ENCODE measurements at places on chromosomes 4 and X. TPM values are rescaled to one million over a fixed set of nuclear protein-coding genes. Genes with fewer than 3 reads are reported as not detected.

CXorf65 gene
- not detected for total RNA-seq

FAM9B gene
- total RNA-seq, result 0.06 TPM

AREG gene
- total RNA-seq, result 95.8 TPM

PRDM5 gene
- total RNA-seq, result 16.5 TPM

DNA sequence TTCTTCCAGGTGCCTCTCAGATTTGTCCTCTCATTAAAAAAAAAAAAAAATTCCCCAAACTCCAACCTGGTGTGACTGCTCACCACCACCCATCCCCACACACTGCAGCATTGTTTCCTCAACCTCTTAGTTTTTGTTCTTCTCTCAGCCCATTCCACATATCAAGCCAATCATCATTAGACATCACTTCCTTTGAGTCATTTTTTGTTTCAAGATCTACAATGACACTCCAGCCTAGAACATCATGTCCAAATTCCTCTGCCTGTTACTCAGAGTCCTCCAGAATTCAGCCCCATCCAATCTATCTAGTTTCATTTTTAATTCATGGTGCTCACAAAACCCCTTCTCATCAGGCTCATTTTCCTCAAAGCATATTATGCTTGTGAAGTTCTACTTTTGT lies 262.5 kb upstream of the TEX13A start:
- peak; percentile 88 for DNase-seq

- no peak for DNase-seq
Observed at GRCh38 chr4:185902654-185903053, 90.7 kb upstream of the SORBS2 start.

DNA sequence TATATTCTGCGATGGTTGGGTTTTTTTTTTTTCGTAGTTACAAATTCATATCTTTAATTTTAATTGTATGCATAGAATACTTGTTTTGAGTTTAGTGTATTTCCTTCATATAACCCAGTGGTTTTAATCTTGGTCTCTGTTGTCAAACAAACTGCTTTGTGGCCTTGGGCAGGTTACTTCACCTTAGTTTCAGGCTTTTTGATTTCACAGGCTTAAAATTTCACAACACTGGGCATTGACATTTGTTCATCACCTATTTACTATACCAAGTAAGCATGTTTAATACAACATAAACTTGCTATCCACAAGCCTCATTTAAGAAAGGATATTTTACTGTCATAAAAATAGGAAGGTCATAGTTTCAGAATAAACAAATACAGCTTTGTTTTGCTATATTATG lies 14.7 kb downstream of the RAPGEF2 start:
- no peak for DNase-seq

ASB9 gene
- total RNA-seq, result 4.2 TPM

GRCh38 chr4:88646528-88647280 lies 50.9 kb downstream of the NAP1L5 start:
- DNase-seq, result no peak

ZDHHC15 gene
- 3.6 TPM for total RNA-seq

PRSS12 gene
- 8.2 TPM for total RNA-seq

DNA sequence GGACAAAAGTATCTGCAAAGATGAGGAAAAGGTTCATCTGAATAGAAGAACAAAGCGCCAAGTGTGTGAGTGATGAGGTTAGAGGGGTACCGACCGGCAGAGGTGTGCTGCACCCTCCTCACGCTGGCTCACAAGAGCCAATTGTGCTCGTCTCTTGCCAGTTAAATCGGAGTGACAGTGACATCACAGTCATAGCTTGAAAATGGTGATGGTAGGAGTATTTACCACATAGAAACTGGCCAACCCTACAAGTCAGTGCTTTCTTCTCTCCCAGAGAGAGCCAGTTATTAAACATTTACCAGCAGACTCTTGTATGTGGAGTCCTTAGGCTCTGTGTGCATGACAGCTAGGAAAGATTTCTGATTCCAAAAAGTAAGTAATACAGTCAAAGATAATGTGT lies 32.4 kb downstream of the CLDN22 start:
- DNase-seq, result no peak

- no peak for DNase-seq
Observed at GRCh38 chr4:71411981-71412380, 73.2 kb downstream of the SLC4A4 start.

BMP3 gene
- under 0.01 TPM for total RNA-seq

DNA sequence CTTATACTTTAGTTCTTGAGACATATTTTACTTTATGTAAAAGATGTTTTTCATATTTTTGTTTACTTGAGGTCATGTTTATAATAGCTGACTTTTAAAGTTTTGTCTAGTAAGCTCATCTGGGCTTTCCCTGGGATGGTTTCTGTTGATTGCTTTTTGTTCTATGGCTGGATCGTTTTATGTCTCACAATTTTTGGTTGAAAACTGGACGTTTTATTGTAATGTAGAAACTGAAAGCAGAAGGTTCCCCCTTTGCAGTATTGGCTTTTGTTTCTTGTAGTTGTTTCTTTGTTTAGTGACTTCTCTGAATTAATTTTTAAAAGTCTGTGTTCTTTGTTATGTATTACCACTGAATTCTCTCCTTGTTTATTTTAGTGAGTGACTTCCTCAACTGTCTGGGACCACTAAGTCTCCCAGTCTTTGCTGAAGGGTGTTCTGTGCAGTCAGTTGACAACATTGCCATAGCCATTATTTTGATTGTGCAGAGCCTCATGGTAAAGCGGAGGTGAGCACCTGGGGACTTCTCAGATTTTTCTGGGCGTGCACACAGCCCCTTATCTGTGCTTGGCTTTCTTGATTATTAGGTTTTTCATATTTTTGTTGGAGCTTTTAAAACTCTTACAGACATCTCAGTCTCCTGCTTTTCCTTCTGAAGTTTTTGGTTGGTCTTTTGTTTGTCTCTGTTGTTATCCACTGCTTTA lies 31.0 kb downstream of the KDM6A start:
- DNase-seq, result no peak

RASL11B gene
- total RNA-seq, result 0.32 TPM

- DNase-seq, result no peak
Observed at GRCh38 chr4:139438141-139438540, 15.8 kb upstream of the RAB33B start.

IL9R gene
- total RNA-seq, result not detected

SSX1 gene
- total RNA-seq, result not detected

NR3C2 gene
- 2.1 TPM for total RNA-seq

DNA sequence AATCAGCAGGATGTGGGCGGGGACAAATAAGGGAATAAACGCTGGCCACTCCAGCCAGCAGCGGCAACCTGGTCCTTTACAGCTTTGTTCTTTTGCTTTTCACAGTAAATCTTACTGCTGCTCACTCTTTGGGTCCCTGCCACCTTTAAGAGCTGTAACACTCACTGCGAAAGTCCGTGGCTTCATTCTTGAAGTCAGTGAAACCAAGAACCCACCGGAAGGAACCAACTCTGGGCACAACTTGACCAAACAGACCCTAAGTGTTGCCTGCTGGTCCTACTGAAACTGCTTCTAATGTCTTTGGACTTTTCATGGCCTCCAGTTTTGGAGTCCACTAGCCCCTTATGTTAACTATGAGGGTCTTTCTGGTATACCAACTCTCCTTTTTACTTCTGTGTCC lies 566.2 kb upstream of the IGFBP7 start:
- no peak for DNase-seq

DNA sequence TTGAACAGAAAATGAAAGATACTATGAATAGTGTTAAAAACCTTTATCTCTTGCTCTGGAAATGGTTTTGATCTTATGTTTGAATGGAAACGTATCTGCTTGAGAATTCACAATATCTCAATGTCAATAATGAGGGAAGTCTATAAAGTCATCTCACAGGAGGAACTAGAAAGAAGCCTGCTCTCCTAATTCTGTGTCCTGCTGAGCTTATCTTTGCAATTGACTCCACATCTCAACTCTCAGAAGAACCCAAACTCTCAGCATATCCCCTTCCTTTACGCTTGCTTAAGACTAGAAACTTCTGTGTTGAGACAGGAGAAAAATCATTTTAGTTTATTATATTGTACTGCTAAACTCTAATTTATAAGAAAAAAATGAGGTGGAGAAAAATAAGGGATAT lies 8.3 kb upstream of the PF4V1 start:
- no peak for DNase-seq

- peak; percentile 19 for DNase-seq
Observed at GRCh38 chr4:170090352-170091052, 746 bp upstream of the AADAT start.

COL4A6 gene
- total RNA-seq, result 0.75 TPM

TCEAL3 gene
- total RNA-seq, result 39.7 TPM

DNA sequence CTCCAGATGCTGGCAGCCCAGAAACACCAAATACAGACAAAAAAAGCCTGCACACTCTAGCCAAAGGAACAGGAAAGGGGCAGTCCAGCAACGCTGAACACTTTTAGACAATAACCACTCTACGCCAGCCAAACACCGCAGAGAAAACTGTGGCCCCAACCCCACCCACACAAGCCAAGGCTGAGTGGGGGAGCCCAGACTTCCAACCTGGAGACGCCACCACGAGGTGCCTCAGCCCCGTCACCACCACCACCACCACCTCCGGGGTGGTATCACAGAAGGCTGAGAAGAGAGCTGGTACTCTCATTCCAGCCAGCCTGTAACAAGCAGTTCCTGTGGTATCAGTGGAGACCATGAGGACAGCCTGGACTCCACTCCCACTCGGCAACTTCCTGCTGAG lies 22.8 kb downstream of the MEPE start:
- no peak for DNase-seq

MAP3K15 gene
- total RNA-seq, result not detected

DNA sequence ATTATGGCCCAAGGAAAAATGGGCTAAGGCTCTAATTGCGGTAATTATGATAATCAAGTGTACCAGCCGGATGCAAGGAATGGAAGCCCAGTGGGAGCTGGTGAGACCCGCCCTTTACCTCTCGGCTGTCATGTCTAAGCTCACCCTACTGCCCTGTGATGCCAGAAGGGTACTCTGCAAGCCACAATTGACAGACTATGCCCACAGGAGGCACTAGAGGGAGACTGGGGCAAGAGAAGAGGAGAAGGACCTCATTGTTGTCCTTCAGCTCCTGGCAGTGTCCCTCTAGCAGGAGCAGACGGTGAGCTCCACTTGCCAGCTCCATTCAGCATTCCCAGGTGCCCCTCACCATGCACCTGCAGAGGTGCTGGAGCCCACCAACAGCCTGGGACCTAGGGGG lies 141.8 kb downstream of the SMIM20 start:
- DNase-seq, result no peak

- DNase-seq, result no peak
Observed at GRCh38 chr4:61211781-61212180, 11.7 kb downstream of the ADGRL3 start.

GLOD5 gene
- total RNA-seq, result not detected

- DNase-seq, result peak; percentile 41
Observed at GRCh38 chrX:103063191-103063845, 653 bp downstream of the BEX1 start.

DNA sequence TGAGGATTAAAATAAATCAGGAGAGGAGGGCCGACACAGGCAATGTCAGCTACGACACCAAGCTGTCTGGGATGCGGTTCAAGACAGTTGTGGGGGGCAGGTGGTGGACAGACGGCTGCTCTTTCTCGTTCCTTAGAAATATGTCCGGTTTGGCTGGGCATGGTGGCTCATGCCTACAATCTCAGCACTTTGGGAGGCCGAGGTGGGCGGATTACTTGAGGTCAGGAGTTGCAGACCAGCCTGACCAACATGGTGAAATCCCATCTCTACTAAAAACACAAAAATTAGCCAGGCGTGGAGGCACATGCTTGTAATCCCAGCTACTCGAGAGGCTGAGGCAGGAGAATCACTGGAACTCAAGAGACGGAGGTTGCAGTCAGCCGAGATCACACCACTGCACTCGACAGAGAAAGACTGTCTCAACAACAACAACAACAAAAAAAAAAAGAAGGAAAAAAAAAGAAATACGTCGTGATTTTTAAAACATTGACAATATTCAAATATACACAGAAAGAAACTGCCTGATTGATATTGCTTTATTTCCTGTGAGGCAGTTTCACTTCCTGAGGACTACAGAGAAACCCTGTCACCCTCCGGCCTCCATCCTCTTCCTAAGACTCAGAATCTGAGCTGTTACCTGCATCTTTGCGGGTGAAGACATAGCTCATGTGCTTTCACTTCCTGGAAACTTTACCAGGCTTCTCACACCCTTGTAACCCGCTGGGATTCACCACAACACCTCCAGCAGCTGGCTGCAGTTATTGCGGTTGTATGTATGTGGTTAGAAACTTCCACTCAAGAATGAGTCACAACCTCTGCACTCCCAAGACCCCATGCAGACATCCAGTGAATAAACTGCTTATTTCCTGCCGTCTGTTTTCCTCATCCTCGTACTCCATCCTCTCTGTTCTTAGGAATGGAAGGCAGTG lies 63.8 kb upstream of the STS start:
- peak; percentile 93 for DNase-seq

DNA sequence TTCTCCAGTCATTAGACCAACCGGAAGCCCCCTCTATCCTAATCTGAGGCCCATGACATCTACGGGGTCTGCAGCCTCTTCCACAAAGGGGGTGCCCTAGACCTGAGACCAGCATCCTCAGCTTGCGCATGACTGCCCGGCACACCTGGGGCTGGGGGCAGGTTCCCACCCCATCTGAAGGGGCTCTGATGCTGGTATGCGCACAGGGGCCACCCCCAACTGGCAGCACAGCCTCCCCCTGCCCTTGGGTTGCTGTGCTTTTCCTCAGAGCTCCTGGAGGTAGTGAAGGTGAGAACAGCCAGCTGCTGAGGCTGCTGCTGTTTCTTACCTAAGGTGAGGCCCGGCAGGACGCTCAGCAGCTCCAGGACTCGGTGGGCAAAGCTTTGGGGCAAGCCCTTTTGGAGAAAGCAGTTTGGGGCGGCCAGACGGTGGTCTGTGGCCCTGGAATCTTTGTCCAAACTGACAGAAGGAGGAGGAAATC lies 18.9 kb upstream of the CPLX1 start:
- no peak for DNase-seq

PNMA5 gene
- total RNA-seq, result not detected

ITM2A gene
- total RNA-seq, result not detected

DNA sequence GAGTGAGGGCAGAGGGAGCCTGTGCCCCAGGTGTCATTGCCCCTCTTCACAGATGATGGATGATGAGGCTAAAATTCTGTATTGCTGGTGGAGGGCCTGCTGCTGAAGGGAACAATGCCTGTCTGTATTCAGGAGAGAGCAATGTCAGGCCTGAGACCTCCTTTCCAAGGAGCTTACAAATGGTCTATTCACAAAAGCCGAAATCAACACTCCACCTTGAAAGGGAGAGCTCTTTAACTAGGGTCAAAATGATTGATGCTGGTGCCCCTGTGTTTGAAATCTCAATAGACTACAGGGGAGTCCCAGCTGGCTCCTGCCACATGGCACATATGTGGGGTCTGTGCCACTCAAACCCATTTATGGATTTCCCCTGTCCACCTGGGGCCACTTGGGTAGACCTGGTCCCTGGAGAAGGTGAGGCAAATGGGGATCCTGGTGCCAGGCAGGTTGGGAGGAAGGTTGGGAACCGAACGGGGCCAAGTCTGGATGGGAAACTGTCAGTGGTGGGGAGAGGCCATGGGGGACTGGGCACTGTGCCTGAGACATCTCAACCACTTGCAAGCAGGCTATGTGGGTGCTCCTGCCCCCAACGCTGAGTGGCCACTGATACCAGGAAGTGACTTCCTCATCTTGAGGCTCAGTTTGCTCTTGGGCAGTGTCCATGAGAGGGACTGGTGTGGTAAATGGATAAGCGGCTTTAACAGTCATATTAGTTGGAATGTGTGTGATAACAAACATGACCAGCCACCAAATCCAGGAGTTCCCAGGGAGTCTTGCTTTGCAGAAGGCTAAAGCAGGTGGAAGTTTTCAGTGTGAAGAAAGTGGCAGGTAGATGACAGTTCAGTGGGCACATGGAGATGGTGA lies 223.8 kb upstream of the PSAPL1 start:
- peak; percentile 48 for DNase-seq

STBD1 gene
- 13.9 TPM for total RNA-seq

- DNase-seq, result no peak
Observed at GRCh38 chr4:5824227-5824626, 68.7 kb downstream of the CRMP1 start.

SPANXB1 gene
- not detected for total RNA-seq
